HCT116 (cell line): ENCODE measurements at places on chromosomes 7 and 10. TPM values are rescaled to one million over a fixed set of nuclear protein-coding genes. Genes with fewer than 3 reads are reported as not detected.

GRCh38 chr10:34674176-34674575 is 140.9 kb downstream of the PARD3 start:
- DNase-seq, result no peak

Gene PILRA
- total RNA-seq, result 1.8 TPM

Gene CACNA2D1
- 0.27 TPM for total RNA-seq

Gene ARHGAP19
- 36.8 TPM for total RNA-seq
